ENCODE measurements at places on chromosomes 4 and X. TPM values are rescaled to one million over a fixed set of nuclear protein-coding genes. Genes with fewer than 3 reads are reported as not detected.

The NXF2B gene
- 0.24 TPM for total RNA-seq

The IL1RAPL1 gene
- not detected for total RNA-seq

The CENPVL2 gene
- not detected for total RNA-seq

The NEUROG2 gene
- not detected for total RNA-seq

The PRRG1 gene
- total RNA-seq = 9.8 TPM

The IDUA gene
- total RNA-seq = 46.8 TPM

The AMTN gene
- 3.3 TPM for total RNA-seq

The PJA1 gene
- total RNA-seq = 20.7 TPM

The ATP2B3 gene
- total RNA-seq = not detected

The GRPR gene
- 0.29 TPM for total RNA-seq

The ZCCHC18 gene
- 1.4 TPM for total RNA-seq

The PCSK1N gene
- 2.3 TPM for total RNA-seq

The NLGN3 gene
- 4.5 TPM for total RNA-seq

The PPM1K gene
- 23.2 TPM for total RNA-seq

The FAM53A gene
- total RNA-seq = 1.8 TPM

The TEX13D gene
- not detected for total RNA-seq

The DNAAF6 gene
- total RNA-seq = not detected

The CTAG1B gene
- total RNA-seq = not detected

The MAGEB1 gene
- not detected for total RNA-seq

The SLC16A2 gene
- total RNA-seq = 22.9 TPM

The FDCSP gene
- not detected for total RNA-seq

The BRS3 gene
- total RNA-seq = not detected

The NUDT10 gene
- total RNA-seq = 0.34 TPM

The CTSO gene
- 20.9 TPM for total RNA-seq

The SSX3 gene
- total RNA-seq = not detected

The POF1B gene
- 1.6 TPM for total RNA-seq

The STAP1 gene
- 0.47 TPM for total RNA-seq

The STPG2 gene
- 0.64 TPM for total RNA-seq

The CLDN22 gene
- not detected for total RNA-seq

The TCEAL2 gene
- 3.3 TPM for total RNA-seq

The XPNPEP2 gene
- total RNA-seq = 2.9 TPM

Data from left lung (tissue), 14 donors.